ENCODE measurements at places on chromosomes 3 and 15.

DNA sequence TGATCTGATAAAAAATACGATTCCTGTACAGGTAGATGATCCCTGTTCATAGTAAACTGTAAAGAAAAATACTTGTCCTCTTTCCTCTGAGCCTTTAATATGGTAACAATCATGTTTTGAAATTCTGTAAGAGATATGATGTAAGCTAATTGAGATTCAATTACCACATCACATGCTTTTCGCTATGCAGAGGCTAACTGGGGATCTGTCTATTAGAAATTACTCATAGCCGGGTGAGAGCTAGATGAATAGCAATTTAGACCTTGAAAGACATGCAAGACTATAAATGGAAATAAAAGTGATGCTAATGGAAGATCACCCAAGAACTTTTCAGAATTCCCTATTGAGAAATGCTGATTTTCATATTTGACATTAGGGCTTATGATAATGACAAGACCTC lies 579.9 kb upstream of the ZNF717 start:
- DNase-seq, result no peak

GRCh38 chr15:70976851-70977250 lies 84.2 kb downstream of the LRRC49 start:
- DNase-seq, result no peak

DNA sequence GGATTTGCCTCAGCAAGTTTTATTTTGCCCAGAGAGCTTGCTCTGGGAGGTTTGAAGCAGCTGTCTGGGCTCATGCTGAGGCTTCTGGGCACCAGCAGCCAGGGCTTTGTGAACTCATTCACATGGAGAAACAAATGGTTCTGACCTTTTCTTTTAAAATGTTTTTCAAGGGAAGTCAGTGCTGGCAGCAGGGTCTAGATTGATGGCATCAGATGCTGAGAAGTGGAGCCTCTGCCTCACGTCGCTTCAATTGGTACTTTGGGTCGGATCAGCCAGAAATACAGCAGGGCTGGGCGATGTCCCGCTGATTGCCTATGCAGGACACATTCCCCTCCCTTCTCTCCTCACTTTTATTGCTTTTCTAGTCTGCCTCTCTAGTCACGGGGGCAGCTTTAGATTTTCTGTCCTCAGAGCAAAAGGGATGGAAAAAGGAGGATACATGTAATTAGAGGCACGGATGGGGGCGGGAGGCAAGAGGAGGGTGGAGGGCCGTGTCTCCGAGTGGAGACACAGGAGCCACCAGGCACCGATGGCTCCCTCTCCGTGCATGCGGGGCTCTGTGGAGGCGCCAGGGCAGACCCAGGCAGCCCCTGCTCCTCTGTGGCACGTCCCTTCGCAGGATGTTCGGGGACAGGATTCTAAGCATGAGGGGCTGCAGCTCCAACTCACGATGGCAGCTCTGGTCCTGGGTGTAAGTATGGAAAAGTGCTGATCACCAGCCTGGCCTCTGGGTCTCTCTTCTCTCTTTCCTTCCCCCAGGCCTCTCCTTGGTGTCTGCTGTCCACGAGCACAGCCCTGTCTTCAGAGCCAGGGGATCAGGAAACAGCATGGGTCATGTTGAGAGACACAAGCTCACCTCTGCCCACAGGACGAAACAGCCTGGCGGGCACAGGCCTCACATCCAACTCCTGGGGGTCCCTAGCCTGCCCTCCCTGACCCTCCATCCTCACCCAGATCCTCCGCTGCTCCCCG lies 116.1 kb downstream of the FAM43A start:
- no peak for DNase-seq

DNA sequence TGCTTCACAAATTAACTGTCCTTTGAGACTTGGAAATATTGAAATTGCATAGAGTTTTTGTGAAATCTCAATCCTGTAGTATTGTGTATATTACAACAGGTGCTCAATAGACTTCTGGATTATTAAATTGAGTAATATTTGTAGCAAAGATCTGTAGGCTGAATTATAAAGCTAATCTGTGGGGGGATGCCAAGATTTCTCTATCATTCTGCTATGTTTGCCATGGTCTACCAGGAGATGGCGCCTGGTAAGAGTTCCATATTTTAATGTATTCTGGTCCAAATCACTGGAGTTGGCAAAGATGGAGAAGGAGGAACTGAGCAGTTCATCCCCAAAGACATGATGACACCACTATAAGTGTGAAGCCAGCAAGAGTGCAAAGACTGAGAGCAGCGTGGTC lies 340.9 kb upstream of the TPRG1 start:
- no peak for DNase-seq

GRCh38 chr3:101527906-101528305 lies 14.9 kb upstream of the SENP7 start:
- DNase-seq, result no peak

Measured in stimulated activated CD8-positive, alpha-beta memory T cell treated with anti-CD3 and anti-CD28 coated beads, Interleukin-15, amount 100 ng/mL, for 4 hours (primary cell).